Heart right ventricle (tissue), 16 donors: ENCODE measurements at places on chromosomes 5 and 9.

- no peak for DNase-seq
- H3K27me3 ChIP-seq, result no peaks in the 10 kb centered on the region
- H3K4me3 ChIP-seq, result no peak overlapping the region
- no peaks in the 10 kb centered on the region for H3K36me3 ChIP-seq
Observed at GRCh38 chr5:145902421-145902820, 29.6 kb upstream of the GRXCR2 start.

DNA sequence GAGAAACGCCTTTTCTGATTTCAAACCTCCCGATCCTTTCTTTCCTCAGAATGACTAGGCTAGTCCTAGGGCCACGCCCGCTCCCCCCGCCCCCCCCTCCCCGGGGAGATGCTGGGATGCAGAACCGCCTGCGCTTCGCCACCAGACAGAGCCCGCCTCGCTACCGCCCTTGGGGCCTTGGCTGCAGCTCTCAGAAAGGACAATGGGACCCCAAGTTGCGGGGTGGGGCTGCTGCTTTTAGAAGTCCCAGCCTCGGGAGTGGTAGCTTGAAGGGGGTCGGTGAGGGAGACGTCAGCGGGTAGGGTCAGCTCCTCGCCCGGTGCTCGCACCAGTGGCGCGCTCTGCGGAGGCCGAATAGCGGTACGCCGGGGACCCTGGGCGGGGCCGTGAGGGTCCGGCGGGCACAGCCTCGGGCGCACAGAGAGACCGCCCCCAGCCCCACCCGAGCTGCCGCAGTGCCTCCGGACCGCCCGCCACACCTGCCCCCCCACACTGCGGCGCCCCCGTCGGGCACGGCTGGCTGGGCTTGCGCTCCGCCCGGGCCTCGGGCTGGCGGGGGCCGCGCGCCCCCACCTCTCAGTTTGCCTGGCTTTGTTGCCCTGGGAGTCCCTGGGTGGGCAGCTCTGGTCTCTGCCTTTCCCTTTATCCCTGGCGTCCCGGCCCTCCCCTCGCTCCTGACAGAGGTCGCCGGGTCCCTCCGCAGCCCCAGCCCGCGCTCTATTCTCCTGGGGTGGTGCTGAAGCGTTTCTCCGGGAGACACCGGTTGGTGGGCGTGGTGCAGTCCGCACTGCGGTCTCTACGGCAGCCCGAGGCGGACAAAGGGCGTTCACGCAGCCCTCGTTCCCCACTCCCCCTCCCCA, 1.2 kb downstream of the MAP1B start:
- peaks cover 60% of the 10 kb centered on the region for H3K27me3 ChIP-seq
- peak overlapping the region; percentile 88 for H3K4me3 ChIP-seq
- peak; percentile 82 for DNase-seq
- peak overlapping the region; percentile 88 for H3K27ac ChIP-seq
- H3K36me3 ChIP-seq, result no peaks in the 10 kb centered on the region

DNA sequence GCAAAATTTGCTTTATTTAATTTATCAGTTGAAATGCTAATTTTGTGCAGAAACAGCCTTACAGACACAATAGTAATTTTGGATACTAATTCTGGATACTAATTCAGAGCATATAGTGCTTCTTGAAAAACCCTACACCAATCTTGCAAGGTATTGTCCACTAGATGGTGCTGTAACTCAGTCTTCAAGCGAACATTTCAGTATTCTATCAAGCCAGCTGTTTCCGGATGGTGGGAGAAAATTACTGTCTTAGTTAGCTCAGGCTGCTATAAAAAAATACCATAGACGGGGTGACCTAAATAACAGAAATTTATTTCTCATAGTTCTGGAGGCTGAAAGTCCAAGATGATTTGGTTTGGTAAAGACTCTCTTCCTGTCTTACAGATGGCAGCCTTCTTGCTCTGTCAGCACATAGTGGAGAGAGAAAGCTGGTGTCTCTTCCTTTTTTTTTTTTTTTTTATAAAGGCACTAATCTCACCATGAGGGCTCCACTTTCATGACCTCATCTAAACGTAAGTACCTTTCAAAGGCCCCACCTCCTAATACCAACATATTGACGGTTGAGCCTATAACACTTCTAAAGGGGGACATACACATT, 1306.5 kb upstream of the CDH9 start:
- no peaks in the 10 kb centered on the region for H3K36me3 ChIP-seq
- H3K4me1 ChIP-seq, result no peaks in the 10 kb centered on the region
- no peaks in the 10 kb centered on the region for H3K27me3 ChIP-seq
- no peak overlapping the region for H3K4me3 ChIP-seq
- no peak for DNase-seq
- H3K27ac ChIP-seq, result no peak overlapping the region

GRCh38 chr5:124949862-124950261, 203.4 kb upstream of the ZNF608 start:
- no peaks in the 10 kb centered on the region for H3K36me3 ChIP-seq
- no peak overlapping the region for H3K27ac ChIP-seq
- no peak for DNase-seq
- no peak overlapping the region for H3K4me3 ChIP-seq
- H3K4me1 ChIP-seq, result peaks cover 9% of the 10 kb centered on the region
